ENCODE measurements at places on chromosomes 5 and 9.
A peak's percentile ranks its signal among the peaks of the same experiment; 100 is the strongest.

DNA sequence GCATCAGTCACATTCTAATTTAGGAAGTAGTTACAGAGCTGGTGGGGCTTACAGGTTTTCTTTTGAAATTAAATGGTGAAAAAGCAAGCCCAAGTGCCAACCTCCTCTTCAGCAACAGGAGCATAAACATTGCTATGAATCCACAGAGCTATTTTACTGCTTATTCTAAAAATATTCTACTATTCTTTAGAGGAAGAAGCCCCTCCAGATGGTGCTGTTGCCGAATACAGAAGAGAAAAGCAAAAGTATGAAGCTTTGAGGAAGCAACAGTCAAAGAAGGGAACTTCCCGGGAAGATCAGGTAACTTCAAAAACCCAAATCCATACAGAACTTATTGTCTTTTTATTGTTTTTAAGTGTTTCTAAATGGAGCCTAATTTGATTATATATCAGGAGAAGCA lies 202.8 kb downstream of the CWC27 start:
- DNase-seq, result no peak

GRCh38 chr5:139955616-139956273 lies 87.4 kb downstream of the NRG2 start:
- DNase-seq, result no peak

DNA sequence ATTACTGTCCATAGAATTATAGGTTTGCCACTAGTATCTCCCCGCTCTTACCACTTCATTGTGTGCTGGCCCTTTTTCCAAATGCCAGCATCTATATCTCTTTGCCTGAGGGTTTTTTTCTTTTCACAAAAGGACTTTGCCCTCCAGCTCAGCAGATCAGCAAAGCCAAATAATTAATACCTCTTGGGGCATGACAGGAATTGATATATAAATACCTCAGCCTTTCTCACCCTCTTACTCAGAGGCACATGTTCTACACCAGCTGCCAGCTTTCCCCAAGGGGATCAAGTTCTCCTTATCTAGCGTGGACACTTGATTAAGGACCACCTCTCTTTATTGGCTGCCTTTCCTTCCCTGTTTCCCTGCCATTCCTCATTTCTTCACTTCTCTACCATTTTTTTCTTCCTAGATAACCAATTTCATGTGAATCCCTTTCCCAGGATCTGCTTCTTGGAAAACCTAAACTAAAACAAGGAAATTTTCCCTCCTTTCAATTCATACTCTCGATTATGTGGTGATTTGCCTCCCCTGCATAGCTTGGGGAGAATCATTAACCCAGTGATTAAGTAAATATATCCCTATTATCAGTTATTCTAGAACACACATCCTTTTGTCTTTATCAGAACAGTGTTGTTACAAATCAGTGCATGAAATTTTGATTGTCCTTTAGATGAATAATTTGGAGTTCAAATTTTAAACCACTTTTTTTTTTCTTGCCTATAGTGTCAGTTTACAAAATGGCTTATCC lies 6.9 kb upstream of the NUDT12 start:
- no peak for DNase-seq

DNA sequence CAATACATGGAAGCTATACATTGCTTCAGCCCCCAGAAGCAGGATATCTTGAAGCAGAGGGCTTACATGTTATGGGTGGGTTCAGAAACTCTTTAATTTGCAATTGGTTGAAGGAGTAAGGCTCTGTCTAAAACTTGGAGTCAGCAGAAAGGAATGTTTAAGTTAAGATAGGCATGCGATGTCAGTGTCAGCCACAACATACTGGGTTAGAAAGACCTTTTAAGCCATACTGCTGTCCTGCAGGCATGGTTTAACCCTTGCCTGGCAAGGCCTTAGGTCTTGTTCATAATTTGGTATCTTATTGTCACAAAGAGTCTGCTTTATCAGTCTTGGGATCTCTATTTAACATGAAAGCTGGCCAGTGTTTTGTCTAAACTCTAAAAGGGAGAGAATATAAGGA lies 1619.6 kb upstream of the WWC1 start:
- no peak for DNase-seq

DNA sequence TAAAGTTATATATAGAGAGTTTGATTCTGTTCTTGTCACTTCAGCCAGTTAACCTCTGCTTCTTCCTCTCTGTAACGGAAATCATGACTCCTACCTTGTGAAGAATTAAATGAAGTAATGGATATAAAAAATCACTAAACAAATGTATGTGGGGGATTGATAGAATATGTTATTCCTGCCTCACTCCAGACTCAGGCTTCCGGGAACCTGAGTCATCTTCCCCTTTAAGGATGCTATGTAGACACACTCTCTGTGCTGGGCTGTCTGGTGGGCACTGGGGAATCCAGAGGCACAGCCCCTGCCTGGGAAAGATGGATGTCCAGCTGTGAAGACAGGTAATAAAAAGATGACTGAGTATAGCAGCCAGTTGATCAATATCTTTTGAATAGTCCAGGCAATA lies 77.4 kb downstream of the ZNF618 start:
- DNase-seq, result no peak

- no peak for DNase-seq
Observed at GRCh38 chr9:17630531-17630949, 51.7 kb downstream of the SH3GL2 start.

DNA sequence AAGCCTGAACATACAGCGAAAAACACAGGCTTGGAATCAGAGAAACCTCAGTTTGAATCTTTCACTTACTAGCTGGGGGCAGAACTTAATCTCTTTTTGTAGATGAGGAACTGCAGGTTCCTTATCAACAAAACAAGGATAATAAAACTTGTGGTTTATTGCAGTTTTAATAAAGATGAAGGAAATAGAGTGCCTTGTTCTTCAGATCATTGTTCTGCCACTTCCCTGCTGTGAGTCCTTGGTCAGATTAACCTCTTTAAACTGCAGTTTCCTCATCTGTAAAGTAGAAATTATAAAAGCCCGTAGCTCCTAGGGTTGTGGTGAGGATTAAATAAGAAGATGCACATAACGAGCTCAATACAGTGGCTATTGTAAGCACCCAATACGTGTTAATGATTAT lies 57.4 kb downstream of the FEM1C start:
- DNase-seq, result no peak

GRCh38 chr9:136646827-136647711 lies 15.6 kb upstream of the EGFL7 start:
- no peak for DNase-seq

GRCh38 chr5:175418251-175418650 lies 25.7 kb downstream of the DRD1 start:
- no peak for DNase-seq

DNA sequence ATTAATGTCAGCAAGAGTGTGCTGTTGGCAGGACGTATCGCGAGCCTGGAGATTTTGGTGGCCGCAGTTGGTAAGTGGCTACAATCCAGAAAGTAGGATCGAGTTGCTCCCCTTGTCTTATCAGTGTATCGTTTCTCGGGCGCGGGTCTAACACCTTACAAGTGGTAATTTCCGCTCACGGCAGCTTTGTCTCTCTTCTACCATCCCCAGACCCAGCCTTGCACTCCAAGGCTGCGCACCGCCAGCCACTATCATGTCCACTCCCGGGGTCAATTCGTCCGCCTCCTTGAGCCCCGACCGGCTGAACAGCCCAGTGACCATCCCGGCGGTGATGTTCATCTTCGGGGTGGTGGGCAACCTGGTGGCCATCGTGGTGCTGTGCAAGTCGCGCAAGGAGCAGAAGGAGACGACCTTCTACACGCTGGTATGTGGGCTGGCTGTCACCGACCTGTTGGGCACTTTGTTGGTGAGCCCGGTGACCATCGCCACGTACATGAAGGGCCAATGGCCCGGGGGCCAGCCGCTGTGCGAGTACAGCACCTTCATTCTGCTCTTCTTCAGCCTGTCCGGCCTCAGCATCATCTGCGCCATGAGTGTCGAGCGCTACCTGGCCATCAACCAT lies 1.1 kb downstream of the PTGER4 start:
- DNase-seq, result peak; percentile 55

DNA sequence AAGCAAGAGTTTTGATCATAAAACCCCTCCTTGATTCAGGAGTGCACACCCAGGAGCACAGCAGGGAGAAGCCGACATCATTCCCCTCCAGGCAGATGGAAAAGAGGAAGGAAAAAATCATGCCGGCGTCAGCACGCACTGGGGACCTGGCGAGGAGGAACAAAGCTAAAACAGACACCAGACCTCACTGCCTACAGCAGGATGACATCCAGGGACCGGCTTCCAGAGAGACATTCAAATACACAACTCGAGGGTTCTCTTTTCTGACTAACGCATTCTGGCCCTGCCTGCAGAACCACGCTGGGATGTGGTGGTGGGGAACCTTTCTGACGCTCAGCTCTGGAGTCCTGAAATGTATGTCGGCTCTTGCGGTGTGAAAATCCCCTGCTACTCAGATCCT lies 2.7 kb downstream of the UBAC1 start:
- no peak for DNase-seq

DNA sequence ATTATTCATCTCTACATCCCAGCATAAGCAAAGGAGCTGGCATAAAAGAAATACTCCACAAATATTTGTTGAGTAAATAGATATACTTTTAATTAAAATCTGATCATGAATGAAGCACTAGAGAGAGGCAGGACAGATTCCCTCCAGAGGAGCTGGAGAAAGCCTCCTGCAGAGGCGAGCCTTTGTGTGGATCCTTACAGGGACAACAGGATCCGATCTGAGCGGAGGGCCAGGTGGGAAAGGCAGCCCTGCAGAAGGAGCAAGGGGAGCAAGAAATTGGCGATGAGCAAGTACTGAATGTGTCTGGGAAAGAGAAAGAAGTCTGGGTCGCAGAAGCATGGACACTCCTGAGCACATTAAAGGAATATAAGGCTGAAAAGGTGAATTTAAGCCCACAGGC lies 69.4 kb downstream of the EBF1 start:
- no peak for DNase-seq

- DNase-seq, result no peak
Observed at GRCh38 chr9:87300915-87301314, 196.8 kb upstream of the DAPK1 start.

DNA sequence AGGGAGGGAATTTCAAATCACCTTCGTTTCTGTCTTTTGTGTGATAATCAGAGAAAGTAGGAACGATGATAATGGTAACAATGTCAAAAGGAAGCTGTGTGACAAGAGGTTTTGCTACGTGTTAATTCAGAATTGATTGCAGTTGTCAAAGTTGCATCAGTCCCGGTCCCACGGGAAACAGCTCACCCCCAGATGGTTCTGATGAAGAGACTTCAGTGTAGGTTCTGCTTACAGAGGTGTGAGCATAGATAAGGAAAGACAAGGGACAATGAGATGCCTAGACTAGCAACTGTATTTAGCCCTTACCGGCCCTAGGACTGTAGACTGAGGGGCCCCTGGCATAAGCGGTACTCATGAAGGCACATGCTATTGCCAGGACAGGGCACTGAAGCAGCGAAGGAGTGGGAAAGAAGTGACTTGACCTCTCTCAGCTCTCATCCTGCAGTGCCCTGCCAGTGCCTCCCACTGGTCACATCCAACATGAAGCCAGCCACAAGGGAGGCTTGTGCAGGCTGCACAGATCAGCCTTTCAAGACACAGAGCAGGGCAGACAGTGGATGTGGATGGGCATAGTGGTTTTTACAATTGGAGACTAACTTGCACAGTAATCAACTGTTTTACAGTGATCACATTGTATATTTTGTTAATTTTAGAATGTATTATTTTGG lies 21.1 kb downstream of the PDE8B start:
- no peak for DNase-seq

DNA sequence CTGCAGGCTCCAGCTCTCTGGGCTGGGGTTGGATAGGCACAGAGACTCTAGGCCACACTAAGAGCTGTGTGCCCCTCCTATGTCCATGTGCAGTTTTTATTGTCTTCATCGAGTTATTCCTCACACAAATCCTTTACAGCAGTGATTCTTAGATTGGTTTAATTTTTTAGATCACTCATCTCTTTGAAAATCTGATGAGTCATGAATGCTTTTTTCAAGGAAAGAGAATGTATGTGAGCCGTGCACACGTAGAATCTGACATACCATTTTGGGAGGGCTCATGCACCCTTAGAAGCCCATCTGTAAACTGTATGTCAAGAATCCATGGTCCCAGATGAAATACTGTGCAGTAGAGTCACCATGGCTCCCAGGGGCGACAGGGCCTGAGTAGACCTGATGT lies 100.7 kb upstream of the S1PR3 start:
- DNase-seq, result no peak

GRCh38 chr9:97794666-97795065 lies 58.4 kb upstream of the FOXE1 start:
- DNase-seq, result no peak

DNA sequence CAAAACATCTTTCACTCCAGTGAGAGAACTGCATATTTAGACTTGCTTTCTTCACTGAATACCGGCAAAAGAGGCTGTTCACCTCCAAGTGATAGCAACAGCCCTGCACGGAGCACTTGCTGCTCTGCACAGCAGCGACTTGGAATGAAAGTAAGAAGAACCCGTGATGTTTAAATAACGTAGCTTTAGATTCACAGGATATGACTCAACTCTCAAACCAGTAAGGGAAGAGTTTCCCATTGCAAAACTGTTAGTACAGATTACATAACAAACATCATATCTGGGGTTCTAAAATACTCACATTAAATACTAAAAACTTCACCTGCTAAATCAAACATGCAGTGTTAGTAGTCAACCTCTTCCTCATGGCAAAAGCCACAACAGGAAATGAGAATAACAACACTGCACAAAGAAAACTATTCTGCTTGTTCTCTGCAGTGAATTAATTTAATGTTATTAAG lies 203.4 kb downstream of the MCTP1 start:
- no peak for DNase-seq

GRCh38 chr5:153755913-153756500 lies 265.5 kb downstream of the GRIA1 start:
- no peak for DNase-seq

- no peak for DNase-seq
Observed at GRCh38 chr9:4126184-4126865, 173.5 kb downstream of the GLIS3 start.

DNA sequence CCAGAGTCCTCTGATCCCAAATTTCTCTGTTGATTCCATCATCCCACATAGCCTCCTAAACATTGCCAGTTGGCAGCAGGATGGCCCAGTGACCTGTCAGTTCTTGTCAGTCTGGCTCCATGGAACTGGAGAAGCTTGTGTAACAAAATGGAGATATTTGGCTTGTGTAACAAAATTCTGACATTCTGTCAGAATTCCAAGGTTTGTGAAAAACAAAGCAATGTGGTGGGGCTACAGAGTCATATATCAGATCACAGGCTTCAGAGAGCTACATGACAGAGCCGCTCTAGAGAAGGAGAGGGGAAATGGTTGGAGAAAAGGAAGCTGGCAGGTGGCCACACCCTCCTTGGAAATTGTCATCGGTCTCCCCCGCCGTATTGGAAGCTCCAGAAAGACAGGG lies 75.4 kb upstream of the MAN2A1 start:
- no peak for DNase-seq

DNA sequence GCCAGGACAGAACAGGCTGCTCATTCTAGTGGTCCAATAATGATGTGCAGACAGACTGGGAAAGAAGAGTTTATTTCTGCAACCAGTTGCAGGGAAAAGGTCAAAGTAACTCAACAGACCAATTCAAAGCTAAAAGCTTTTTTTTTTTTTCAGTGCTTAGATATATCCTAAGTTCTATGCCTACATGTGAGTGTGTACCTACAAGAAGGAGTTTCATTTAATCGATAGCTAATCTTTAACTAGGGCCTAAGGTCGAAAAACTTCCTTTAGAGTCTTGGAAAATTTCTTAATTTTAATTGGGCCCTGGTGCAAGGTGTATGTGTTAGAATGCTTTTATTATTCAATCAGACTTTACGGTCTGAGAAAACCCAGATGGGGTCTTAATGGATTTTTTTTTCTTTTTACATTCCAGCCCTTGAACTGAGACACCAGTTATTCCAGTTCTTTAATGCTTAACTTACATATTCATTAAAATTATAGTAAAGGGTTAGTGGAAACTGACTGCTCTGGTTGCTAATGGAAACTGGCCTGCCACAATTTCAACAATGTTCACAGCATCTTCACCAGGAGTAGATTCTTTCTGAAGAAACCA lies 365.3 kb downstream of the MTRR start:
- no peak for DNase-seq

Data from activated naive CD4-positive, alpha-beta T cell treated with Interleukin-2 at 50 U/mL for 16 hours (primary cell).